ENCODE measurements at places on chromosomes 11 and 22.

GRCh38 chr11:2890466-2891294 lies 5.1 kb upstream of the CDKN1C start:
- DNase-seq = no peak

DNA sequence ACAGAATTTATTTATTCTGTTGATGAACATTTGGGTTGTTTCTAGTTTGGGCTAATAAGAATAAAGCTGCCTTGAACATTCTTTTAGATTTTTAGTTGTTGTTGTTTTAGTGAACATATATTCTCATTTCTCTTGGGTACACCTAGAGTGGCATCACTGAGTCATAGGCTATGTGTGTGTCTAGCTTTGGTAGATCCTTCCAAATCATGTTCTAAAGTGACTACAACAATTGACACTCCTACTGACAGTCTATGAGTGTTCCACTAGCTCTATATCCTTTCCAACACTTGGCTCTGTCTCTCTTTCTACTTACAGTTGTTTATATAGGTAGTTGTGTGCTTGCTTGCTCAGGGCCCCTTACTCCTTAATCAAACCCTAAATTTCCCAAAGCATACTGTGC lies 346.0 kb upstream of the NCAM1 start:
- no peak for DNase-seq

GRCh38 chr22:37501610-37502341 lies 15.6 kb upstream of the MFNG start:
- no peak for DNase-seq

- DNase-seq = no peak
Observed at GRCh38 chr22:48534395-48534958, 1293.2 kb downstream of the BRD1 start.

GRCh38 chr22:35539910-35540594 lies 579 bp upstream of the RASD2 start:
- peak; percentile 93 for DNase-seq

DNA sequence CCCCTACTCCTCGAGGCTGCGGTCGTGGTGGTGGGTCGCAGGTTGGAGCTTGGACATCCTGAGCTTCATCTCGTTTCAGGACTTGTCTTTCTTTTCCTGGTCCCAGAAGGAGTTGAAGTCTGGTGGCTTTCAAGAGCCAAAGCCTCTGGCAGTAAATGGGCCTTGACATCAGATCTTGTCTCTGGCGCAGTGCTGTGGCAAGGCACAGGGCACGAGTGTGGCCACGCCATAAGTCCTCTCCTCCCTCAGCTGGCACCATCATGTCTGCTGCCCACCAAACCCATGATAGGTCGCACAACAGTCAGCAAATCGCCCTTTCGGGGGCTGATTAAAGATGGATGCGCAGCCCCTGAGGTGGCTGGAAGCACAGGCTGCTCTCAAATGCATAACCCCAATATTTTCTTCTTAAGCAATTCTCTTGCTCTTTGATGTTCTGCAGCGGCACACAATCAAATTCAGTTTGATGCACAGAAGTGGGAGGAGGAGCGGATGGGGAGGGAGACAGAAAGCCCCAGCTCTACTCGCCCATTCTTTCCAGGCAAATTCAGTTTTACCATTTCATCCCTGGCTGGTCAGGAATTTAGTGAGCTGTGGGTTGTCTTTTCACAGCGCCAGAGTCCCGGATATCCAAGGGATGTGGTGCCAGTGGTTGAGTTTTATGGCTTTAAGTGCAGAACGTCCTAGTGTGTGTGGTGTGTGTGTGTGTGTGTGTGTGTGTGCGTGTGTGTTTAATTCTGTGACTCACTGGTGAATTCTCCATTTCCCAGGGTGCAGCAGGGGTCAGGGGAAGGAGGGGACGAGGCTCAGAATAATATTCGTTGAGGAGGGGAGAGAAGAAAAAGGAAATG lies 162.0 kb downstream of the DSCAML1 start:
- no peak for DNase-seq

DNA sequence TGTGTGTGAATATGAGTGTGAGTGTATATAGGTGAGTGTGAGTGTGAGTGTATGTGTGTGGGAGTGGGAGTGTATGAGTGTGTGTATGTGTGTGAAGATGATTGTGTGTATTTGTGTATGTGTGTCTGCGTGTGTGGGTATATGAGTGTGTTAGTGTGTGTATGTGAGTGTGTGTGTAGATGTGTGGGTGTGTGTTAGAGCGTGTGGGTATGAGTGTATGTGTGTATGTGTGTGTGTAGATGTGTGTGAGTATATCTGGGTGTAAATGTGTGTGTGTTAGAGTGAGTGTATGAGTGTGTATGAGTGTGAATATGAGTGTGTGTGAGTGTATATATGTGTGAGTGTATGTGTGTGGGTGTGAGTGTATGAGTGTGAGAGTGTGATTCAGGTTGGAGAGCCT lies 11.1 kb upstream of the LRRC10B start:
- no peak for DNase-seq

- peak; percentile 30 for DNase-seq
Observed at GRCh38 chr11:65782816-65783228, 2.0 kb upstream of the AP5B1 start.

GRCh38 chr11:44483919-44484610 lies 81.4 kb upstream of the CD82 start:
- no peak for DNase-seq

GRCh38 chr22:25928038-25928437 lies 186.1 kb downstream of the MYO18B start:
- DNase-seq = no peak

- DNase-seq = no peak
Observed at GRCh38 chr11:78982473-78982872, 407.8 kb upstream of the NARS2 start.

- DNase-seq = no peak
Observed at GRCh38 chr22:44031158-44031952, 7.3 kb downstream of the PARVB start.

- peak; percentile 37 for DNase-seq
Observed at GRCh38 chr11:75543806-75544205, 18.1 kb upstream of the GDPD5 start.

GRCh38 chr11:8573777-8574176 lies 20.3 kb downstream of the STK33 start:
- DNase-seq = no peak

GRCh38 chr22:48240148-48240934 lies 1477.9 kb downstream of the TBC1D22A start:
- no peak for DNase-seq

DNA sequence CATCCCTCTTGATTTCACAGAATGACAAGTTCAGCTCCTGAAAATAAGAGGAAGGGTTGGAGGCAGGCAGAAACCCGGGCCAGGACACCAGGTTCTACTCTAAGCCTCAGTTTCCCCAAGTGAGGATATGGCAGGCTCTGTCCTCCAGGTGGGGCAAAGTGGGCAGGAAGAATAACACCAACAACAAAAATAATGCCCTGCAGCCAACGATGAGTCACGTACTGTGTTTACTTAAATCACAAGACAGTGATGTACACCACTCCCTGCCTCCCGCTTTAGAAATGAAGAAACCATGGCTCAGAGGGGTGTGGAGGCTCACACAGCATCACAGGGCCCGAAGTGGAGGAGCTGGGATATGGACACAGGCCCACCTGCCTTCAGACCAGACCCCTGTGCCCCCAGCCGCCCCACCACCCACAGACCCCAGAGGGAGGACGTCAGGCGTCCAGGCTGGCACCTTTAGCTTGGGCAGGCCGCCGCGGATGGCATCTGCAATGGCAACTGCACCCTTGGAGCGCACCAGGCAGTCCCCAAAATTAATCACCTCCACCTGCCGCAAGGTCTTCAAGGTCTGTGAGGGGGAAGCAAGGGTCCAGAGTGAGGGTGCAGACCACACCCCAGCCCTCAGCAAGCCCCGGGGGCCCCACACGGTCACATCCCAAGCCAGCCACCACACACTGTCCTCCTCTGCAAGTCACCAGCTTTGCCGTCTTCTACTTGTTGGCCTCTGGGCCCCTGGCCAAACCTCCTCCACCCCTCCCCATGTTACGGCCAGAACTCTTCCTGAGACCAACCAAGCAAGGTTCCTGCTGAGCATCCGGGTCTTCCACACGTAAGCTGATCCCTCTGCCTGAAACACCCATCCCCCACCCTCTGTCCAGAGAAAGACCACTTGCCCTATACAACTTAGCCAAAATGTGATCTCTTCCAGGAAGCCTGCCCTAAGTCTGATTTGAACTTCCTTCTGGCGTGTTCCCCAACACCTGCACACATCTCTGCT lies 15.8 kb upstream of the CHADL start:
- DNase-seq = no peak

GRCh38 chr11:122109932-122110331 lies 6.1 kb downstream of the BLID start:
- no peak for DNase-seq

DNA sequence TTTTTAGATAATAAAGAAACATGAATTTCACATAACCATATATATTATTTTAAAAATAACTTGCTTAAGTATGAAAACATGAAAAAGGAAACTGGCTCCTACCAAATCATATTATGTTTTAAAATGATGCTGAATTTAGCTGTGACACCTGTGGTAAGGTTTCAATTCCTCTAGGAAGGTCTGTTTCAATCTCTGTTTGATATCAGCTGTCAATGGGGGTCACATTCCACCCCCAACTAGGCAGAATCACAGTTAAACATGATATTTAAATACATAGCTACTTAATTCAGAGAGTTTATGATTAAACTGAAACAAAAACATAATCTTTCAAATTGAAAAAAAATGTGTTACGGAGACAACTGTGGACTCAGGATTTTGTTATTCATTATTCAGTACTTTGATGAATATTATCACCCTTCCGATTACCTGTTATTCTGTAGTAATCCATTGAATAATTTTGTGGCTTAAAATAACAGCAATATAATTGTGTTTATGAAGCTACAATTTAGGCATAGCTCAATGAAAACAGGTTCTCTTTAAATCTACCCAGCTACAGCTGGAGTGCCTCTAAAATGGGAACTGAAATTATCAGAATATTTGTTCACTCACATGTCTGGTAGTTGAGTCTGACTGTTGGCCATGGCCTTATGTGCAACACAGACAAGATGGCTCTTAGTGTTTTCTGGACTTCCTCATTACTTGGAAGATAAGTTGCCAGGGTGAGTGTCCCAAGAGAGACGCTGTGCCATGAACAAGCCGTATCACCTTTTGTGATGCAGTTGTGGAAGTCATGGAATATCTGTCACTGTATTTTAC lies 244.6 kb upstream of the ANO3 start:
- DNase-seq = peak; percentile 27

GRCh38 chr22:25508161-25508560 lies 56.3 kb upstream of the GRK3 start:
- DNase-seq = no peak

DNA sequence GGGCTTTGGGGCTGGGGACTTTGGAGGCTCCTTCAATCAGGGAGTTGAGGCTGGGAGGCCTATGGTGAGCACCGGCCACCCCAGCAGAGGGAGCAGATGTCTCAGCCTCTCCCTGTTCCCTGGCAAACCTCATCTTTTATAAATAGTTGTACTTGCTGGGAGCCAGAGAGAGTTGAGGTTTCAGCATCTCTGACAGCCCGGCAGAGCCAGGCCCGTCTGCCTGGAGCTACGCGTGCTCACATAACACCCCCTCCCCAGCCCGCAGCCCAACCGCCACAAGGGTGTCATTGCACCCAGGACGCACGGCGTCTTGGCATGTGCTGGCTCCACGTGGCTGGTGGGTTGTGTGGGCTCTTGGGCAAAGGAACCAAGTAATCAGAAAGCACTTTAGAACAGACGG lies 127.1 kb downstream of the CHST1 start:
- no peak for DNase-seq

DNA sequence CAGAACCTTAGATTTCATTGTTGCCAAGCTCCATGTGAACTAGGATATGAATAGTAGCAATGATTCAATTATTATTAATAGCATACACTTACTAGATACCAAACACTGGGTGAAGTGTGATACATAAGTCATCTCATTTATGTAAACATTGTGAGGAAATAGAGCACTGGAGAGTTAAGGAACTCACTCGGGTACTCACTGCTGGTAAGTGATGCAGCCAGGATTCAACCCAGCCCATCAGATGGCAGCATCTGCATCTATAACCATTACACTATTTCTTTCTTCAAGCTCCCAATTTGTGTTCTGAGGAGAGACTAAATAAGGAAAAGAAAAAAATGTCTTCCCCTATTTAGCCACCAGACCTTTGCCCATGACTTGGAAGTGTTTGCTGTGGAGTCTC lies 10.2 kb upstream of the ALG8 start:
- DNase-seq = no peak

DNA sequence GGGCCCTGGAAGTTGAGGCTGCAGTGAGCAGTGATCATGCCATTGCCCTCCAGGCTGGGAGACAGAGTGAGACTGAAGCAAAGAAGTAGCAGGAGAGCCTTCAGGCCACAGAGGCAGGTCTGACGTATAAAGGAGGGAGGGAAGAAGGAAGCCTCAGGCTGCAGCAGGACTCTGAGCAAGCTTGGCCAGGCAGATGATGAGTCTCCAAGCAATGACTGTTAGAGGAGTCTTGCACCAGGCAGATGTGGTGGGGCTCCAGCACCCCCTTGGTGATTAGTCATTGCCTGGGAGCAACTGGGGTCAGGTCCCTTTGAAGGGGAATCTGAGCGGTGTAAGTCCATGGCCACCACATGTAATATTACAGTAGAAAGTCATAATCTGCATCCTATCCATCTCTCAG lies 36.6 kb upstream of the NFAM1 start:
- DNase-seq = no peak

GRCh38 chr11:61704838-61705237 lies 24.6 kb downstream of the DAGLA start:
- DNase-seq = no peak

DNA sequence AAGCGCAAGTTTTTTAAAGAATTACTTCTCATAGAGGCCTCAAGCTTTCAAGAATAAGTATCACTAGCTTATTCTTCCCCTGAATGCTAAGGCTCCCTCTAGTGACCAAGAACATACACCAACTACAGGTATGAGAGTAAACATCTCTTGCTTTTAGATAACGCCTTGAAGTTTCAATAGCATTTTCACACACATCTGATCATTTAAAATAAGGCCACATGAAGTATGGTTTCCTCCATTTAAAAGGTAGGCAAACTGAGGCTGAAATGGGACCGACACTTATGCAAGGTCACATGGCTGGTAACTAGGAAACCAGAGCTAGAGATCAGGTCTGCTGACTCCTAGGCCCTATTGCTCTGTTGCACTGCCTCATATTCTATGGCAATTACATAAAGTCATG lies 66.5 kb downstream of the CCDC34 start:
- DNase-seq = peak; percentile 52

DNA sequence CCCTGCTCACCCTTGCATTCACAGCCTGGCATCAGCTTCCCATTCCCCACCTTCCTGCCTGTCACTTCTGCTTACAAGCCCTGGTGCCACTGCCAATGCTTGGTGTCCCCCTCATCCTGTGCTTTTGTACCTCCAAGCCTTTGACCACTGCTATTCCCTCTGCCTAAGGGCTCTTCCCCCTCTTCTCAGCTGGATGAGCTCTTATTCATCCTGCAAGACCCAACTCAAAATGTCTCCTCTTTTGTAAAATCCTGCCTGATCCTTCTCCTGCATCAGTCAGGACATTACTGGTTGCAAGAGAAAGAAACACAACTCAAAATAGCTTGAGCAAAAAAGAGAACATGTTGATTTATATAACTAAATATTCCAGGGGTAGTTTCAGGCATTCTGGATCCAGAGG lies 66.9 kb upstream of the TCF20 start:
- no peak for DNase-seq

All from GM13976 (cell line).